ENCODE measurements at places on chromosomes 13 and 19.

DNA sequence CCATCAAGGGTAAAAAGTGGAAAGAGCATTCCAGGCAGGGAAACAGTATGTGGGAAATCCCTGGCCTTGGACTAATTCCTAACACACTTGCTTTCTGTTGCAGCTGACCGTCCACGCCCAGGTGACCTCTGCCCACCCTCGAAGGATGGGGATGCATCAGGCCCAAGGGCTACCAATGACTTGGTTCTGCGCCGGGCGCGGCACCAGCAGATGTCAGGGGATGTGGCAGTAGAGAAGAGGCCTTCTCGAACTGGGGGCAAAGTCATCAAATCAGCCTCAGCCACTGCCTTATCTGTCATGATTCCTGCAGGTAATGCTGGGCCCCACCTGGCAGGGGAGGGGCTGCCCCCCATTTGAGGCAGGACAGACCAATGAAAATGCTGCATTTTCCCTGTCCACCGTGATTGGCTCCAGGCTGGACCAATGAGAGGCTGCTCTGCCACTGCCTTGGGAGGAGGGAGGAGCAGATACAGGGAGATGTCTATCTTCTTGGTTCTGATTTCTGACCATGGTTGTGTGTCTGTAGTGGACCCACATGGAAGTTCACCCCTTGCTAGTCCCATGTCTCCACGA is 12.6 kb downstream of the DNASE2 start:
- no peak for DNase-seq

DNA sequence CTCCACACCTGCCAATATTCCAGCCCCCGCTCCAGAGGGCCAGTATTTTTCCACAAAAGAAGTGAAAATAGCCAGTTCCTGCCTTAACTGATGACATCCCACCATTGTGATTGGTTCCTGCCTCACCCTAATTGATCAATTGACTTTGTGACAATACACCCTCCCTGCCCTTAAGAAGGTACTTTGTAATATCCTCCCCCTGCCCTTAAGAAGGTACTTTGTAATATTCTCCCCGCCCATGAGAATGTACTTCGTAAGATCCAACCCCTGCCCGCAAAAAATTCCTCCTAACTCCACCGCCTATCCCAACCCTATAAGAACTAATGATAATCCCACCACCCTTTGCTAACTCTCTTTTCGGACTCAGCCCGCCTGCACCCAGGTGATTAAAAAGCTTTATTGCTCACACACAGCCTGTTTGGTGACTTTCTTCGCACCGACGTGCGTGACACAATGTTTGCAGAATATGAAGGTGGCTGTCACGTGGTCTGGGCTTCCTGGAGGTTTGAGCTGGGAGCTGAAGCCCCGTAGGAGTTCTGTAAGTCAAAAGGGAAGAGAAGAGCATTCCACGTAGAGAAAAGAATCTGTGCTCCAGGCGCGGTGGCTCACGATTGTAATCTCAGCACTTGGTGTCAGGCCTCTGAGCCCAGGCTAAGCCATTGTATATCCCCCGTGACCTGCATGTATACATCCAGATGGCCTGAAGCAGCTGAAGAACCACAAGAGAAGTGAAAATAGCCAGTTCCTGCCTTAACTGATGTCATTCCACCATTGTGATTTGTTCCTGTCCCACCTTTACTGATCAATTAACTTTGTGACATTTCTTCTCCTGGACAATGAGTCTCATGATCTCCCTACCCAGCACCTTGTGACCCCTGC is 6.2 kb upstream of the FUT3 start:
- DNase-seq, result no peak

- no peak for DNase-seq
These were observed 754.8 kb upstream of the SLITRK6 start for GRCh38 chr13:86554066-86554465.

GRCh38 chr13:26914624-26915023 is 154.0 kb upstream of the GPR12 start:
- DNase-seq, result no peak

DNA sequence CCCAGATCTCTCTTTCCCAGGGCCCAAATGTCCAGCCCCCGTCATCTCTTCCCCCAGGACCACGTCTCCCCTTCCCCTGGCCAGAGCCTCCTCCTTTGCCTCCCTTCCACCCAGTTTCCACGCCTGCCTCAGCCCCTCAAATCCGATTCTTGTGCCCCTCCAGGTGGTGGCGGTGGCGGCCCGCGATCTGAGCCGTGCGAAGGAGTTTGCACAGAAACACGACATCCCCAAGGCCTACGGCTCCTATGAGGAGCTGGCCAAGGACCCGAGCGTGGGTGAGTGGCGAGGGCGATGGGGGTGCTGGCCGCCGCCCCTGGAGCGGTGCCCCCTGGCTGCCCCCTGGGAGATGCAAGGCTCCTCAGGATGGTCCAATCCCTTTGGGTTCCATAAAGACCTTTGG is 1.3 kb downstream of the DHDH start:
- DNase-seq, result no peak
